Fibroblast of lung (primary cell): ENCODE measurements at places on chromosomes 6 and 20. TPM values are rescaled to one million over a fixed set of nuclear protein-coding genes. Genes with fewer than 3 reads are reported as not detected.

- no peaks in the 10 kb centered on the region for H3K36me3 ChIP-seq
- no peaks in the 10 kb centered on the region for H3K4me1 ChIP-seq
- H3K4me3 ChIP-seq, result no peak overlapping the region
- H3K27me3 ChIP-seq, result no peaks in the 10 kb centered on the region
Measured at GRCh38 chr6:126548300-126548699, 208.4 kb downstream of the CENPW start.

- H3K36me3 ChIP-seq, result no peaks in the 10 kb centered on the region
- no peak for DNase-seq
- no peak overlapping the region for H3K4me3 ChIP-seq
Measured at GRCh38 chr6:143605906-143606521, 71.8 kb upstream of the PHACTR2 start.

DNA sequence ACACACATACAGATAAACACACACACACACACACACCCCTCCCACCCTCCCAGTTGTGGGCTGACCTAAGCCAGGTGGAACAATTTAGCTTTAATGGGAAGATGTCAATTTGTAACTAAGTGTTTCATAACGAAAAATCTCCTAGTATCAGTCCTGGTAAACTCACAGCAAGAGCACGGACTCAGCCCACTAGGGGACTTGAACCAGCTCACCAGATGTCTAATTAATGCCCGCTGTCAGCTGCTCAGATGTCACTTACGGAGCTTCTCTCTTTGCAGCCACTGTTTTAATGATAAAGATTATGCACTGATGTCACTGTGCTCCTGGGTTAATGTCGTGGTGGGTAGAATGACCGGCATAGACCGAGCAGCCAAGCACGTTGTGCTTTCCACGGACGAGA, 116.6 kb upstream of the INSM1 start:
- no peak overlapping the region for H3K4me3 ChIP-seq
- no peak overlapping the region for H3K27ac ChIP-seq
- H3K36me3 ChIP-seq, result no peaks in the 10 kb centered on the region
- no peaks in the 10 kb centered on the region for H3K27me3 ChIP-seq
- no peaks in the 10 kb centered on the region for H3K4me1 ChIP-seq

GRCh38 chr20:61130156-61130555, 121.9 kb upstream of the CDH4 start:
- H3K27ac ChIP-seq, result no peak overlapping the region
- no peak overlapping the region for H3K4me3 ChIP-seq
- no peak for DNase-seq
- H3K4me1 ChIP-seq, result peaks cover 3% of the 10 kb centered on the region
- no peaks in the 10 kb centered on the region for H3K36me3 ChIP-seq
- peaks cover 1% of the 10 kb centered on the region for H3K27me3 ChIP-seq

DNA sequence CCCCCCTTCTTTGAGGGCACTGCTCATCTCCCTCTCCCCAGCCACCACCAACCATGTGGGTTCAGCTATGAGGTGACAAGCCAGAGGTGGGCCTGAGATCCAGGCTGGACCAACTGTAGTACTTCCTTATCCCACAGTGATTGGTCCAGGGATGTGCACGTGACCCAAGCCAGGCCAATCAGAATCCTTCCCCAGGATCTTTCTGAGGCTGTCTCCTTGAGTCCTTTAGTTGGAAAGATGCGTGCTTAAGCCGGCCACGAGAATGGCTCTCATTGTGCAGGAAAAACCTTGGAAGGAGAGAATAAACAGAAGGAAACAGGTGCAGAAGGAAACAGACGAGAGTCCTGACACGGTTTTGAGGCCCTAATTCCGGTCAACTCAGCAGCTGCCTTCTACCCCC, 39.2 kb downstream of the ZC3H12D start:
- no peaks in the 10 kb centered on the region for H3K4me1 ChIP-seq
- no peak overlapping the region for H3K27ac ChIP-seq
- peaks cover 9% of the 10 kb centered on the region for H3K27me3 ChIP-seq
- no peaks in the 10 kb centered on the region for H3K36me3 ChIP-seq
- no peak for DNase-seq

DNA sequence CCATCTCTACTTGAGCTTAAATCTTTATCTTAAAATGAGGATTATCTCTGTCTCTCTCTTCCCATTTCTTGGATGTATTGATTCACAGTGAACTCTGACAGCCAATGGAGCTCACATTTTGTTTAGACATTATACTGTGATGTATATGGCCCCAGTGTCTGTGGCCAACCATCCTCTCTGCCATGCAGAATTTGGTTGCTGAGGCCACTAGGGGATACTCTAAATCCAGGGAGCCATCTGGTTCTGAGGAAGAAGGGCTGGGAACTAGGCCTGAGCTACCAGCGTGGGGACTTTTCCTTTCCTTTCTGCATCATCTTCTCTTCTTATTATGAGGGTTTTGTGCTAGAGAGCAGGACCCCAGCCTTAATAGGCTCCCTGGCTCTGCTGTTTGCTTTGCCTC, 59.1 kb upstream of the RIPOR2 start:
- H3K4me1 ChIP-seq, result no peaks in the 10 kb centered on the region
- H3K4me3 ChIP-seq, result no peak overlapping the region
- peaks cover 2% of the 10 kb centered on the region for H3K27me3 ChIP-seq
- no peaks in the 10 kb centered on the region for H3K36me3 ChIP-seq
- H3K27ac ChIP-seq, result no peak overlapping the region

- no peaks in the 10 kb centered on the region for H3K27me3 ChIP-seq
- H3K4me1 ChIP-seq, result no peaks in the 10 kb centered on the region
- no peak overlapping the region for H3K4me3 ChIP-seq
Measured at GRCh38 chr6:120392941-120393340, 941.3 kb downstream of the TBC1D32 start.

Gene CDSN
- not detected in 2 replicates for total RNA-seq

DNA sequence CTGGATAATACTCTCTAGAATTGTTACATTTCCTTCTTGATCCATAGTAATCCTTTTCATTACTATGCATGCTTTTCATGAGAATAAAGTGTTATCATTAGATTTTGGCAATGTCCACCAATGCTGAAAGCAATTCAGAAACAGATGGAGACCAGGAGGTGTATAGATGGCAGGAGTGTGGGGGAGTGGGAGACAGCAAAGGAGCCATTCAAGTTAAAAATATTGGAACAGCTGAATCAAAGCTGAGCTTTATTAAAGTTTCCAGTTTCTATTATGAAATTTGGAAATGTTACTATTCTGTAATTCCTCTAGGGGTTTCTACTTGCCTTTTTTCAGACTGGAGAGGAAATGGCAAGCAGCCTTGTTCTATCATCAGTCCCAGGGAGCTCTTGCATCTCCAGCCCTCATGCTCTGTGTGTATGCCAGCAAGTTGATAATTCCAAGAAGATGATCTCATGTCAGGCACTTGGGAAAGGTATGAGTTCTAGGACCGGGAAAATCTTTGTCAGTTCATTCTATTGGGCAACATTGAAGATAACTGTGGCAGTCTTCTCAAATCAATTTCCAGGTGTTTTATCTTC, 228.0 kb downstream of the CD109 start:
- no peaks in the 10 kb centered on the region for H3K27me3 ChIP-seq
- H3K4me3 ChIP-seq, result no peak overlapping the region
- no peaks in the 10 kb centered on the region for H3K36me3 ChIP-seq
- no peak overlapping the region for H3K27ac ChIP-seq
- no peak for DNase-seq

GRCh38 chr6:106612671-106613416, 16.5 kb downstream of the RTN4IP1 start:
- H3K4me1 ChIP-seq, result no peaks in the 10 kb centered on the region
- no peak overlapping the region for H3K27ac ChIP-seq
- no peaks in the 10 kb centered on the region for H3K36me3 ChIP-seq
- no peak for DNase-seq
- H3K27me3 ChIP-seq, result no peaks in the 10 kb centered on the region

DNA sequence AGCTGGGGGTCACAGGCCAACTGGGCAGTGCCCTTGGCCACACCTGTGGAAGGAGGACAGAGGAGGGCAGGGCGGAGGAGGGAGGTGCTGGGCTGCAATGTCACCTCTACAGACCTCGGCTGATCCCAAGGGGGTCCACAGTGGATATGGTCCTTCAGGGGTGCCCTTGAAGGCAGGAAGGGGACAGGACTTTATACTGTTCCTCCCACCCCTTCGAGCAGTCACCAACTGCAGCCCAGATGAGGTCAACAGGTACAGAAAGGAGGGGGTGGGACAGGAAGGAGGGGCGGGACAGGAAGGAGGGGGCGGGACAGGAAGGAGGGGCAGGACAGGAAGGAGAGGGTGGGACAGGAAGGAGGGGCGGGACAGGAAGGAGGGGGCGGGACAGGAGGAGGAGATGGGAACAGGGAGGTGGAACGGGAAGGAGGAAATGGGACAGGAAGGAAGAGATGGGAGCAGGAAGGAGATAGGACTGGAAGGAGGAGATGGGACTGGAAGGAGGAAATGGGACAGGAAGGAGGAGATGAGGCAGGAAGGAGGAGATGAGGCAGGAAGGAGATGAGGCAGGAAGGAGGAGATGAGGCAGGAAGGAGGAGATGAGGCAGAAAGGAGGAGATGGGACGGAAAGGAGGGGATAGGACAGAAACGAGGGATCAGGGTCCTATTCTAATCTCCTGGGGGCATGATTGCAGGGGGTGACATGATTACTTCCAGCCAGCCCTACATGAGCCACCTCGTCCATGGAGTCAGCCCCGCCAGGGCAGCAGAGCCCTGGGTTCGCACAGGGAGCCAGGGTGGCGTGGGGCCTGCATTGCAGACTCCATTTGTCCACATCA, 19.4 kb upstream of the MRGBP start:
- no peaks in the 10 kb centered on the region for H3K27me3 ChIP-seq
- no peaks in the 10 kb centered on the region for H3K4me1 ChIP-seq
- no peaks in the 10 kb centered on the region for H3K36me3 ChIP-seq
- H3K27ac ChIP-seq, result no peak overlapping the region
- DNase-seq, result no peak

Gene CCR6
- not detected in 2 replicates for total RNA-seq

- H3K4me3 ChIP-seq, result no peak overlapping the region
- no peak for DNase-seq
- H3K4me1 ChIP-seq, result no peaks in the 10 kb centered on the region
- H3K27me3 ChIP-seq, result no peaks in the 10 kb centered on the region
- no peaks in the 10 kb centered on the region for H3K36me3 ChIP-seq
Measured at GRCh38 chr6:38805127-38805655, 90.1 kb downstream of the DNAH8 start.

- H3K36me3 ChIP-seq, result no peaks in the 10 kb centered on the region
- peaks cover 15% of the 10 kb centered on the region for H3K4me1 ChIP-seq
- H3K27me3 ChIP-seq, result no peaks in the 10 kb centered on the region
- H3K27ac ChIP-seq, result no peak overlapping the region
Measured at GRCh38 chr6:111662794-111663593, 57.3 kb upstream of the TRAF3IP2 start.

Gene CARMIL1
- 10.2 and 10.5 TPM in 2 replicates for total RNA-seq

DNA sequence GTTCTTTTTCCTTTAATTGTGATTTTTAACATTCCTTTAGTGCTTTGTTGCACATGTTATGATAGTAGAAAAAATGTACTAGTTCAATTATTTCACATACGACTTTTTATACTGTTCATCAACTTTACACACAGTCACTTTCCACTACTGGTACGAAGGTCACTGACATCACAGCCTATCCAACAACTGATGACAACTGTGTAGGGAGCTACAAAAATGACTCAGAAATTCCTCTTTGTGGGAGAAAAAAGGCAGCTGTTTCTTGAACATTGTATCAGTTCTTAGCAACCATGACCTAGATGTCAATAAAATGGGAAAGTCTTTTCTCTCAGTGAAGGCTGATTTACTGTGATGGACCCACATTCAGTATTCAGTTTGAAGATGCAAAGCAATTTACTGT, 7.0 kb upstream of the ID4 start:
- no peaks in the 10 kb centered on the region for H3K36me3 ChIP-seq
- peak; percentile 54 for DNase-seq
- H3K27me3 ChIP-seq, result no peaks in the 10 kb centered on the region
- no peak overlapping the region for H3K27ac ChIP-seq

Gene SLC17A1
- not detected in 2 replicates for total RNA-seq
